Stimulated activated CD4-positive, alpha-beta T cell treated with anti-CD3 and anti-CD28 coated beads, Interleukin-4, amount 100 ng/mL, for 48 hours (primary cell): ENCODE measurements at places on chromosomes 12 and 14.

DNA sequence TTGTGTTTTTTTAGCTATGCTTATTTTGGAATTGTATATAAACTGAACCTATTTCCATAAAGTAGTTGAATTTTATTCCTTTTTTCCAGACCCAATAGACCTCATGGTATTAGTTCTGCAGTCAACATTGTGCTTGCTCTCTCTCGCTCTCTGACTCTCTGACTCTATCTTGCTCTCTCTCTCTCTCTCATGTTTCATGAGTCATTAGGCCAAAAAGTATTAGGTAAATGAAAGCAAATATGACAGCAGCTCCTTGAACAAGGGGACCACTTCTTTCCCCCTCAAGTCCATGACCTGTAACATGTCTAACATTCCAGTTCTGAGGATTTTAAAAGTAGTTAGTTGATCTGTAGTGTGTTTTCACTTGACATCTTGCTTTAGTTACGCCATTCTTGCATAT, 14.0 kb upstream of the C12orf71 start:
- DNase-seq: no peak

DNA sequence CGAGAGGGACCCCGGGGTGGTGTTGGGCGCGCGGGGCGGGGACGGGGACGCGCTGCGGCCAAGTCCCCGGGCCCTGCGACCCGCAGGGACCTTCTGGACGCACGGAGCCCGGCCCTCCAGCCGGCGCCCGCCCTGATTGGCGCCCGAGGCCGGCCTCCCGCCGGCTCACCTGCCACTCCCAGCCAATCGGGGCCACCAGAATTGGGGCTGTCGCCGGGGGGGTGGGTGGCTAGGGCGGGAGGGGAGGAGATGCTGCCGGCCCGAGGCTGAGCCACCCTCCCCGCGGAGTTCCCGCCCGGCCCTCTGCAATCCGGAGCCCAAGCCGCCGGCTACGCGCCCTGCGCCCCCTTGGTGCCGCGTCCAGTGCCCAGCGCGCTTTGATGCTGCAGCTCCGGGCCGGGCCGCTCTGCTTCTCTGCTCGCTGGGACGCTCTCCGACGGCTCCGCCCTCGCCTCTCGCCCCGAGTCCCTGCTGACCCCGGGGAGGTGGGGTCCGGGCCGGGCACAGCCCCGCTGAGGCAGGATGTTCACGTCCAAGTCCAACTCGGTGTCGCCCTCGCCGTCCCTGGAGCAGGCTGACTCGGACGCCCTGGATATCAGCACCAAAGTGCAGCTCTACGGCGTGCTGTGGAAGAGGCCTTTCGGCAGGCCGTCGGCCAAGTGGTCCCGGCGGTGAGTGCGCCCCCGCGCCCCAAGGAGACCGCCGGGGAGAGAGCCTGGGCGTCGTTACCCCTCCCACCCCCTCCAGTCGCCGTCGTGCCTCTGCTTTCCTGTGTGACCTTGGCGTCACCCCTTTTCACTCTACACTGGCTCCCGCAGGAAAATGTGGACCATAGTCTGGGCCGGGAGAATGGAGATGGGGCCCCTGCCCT, at the start of gene PLEKHD1:
Gene PLEKHD1, plus strand, starts transcription at position 285 of the 871 bp plus-strand sequence. Its CDS starts 238 bp downstream, at position 523.
- DNase-seq: no peak

DNA sequence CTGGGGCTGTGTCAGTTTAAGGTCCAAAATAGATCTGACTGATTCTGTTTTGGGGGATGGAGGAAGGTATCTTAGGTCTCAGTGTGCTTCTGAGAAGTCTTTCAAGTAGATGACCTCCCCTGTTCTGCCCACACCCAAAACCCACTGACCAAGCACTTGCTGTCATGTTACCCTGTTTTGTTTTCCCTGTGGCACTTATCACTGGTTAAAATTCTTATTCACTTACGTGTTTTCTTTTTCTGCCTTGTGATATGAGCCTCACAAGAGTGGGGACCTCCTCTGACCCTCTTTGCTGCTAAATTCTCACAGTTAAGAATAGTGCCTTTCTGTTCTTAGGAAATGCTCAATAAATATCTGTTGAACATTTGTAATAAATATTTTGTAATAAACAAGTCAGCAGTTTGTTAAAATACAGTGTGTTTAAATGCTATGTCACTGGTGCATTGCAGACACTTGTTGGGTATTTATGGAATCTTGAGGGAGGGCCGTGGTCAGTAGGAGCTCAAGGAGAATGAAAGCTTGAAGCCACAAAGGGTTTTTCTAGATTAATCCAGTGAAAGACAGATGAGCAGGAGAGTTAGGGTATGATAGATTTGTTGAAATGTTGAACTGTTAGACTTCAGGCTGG, 20.9 kb downstream of the PLEKHA5 start:
- DNase-seq: no peak

GRCh38 chr12:46065412-46066166, 75.2 kb upstream of the SCAF11 start:
- no peak for DNase-seq

DNA sequence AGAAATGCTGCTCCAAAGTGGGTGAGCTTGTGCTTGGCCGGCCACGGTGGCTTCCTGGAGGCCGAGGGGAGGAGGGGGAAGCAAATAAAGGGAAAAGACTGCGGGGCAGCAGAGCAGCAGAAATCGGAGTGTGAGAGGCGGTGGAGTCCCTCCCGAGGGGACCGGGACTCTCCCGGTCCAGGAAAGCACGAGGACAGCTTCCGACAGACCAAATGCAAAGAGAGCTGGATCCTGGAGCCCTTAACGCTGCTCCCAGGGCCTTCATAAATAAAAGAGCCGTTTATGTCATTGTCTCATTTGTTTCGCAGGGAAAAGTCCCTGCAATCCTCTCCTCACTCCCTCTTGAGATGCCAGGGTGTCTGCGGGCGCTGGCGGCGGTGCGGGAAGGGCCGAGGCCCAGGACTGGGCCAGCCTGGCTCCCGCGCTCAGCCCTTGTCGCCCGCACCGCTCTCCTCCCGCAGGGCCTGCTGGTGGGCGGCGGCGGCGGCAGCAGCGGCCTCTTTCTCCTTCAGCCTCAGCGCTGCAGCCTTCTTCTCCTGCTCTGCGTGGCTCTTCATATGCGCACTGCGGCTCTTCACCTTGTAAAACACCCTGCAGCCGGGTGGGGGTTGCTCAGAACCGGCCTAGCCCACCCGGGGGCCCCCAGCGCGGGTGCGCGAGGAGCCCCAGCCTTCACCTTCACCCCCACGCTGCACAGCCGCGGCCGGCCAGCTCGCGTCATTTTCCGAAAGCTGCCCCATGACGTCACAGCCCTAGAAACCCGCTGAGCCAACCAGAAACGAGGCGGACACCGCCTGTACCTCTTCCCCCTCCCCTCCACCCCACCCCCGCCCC, 4.5 kb upstream of the PNMA1 start:
- DNase-seq: no peak

GRCh38 chr14:54893151-54893760, 9.4 kb downstream of the GCH1 start:
- DNase-seq: no peak

DNA sequence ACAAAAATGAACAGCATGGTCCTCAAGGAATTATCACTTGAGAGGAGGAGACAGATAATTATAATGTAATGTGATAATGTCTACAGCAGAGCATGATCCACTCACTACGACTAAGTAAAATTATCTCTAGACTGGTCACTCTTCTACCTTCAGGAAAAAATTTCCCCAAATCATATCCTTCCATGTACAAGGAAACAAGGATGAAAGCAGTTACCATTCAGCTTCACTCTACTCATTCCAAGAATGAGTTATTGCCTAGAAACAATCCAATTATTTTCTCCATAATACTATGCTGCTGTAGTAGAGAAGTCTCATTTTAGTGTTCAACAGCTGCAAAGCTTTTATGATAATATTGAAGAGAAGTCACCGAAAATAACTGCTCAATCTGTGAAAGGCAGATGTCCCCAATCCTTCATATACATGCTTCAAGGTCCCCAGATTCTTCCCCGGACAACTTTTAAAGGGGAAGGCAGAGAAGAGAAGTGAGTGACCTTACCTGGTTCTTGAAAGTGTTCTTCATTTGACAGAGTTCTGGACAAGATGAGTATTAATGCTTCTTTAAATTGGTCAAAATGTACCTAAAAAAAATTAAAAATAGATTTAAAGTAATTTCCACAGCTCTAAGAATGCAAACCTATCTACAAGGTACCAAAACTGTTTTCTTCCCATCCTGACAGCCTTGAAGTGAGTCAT, 24.6 kb downstream of the NIN start:
- DNase-seq: no peak

- no peak for DNase-seq
These were observed 178.2 kb downstream of the AKAP6 start for GRCh38 chr14:32507029-32507984.

GRCh38 chr12:47366579-47366978, 286.8 kb upstream of the AMIGO2 start:
- DNase-seq: no peak

DNA sequence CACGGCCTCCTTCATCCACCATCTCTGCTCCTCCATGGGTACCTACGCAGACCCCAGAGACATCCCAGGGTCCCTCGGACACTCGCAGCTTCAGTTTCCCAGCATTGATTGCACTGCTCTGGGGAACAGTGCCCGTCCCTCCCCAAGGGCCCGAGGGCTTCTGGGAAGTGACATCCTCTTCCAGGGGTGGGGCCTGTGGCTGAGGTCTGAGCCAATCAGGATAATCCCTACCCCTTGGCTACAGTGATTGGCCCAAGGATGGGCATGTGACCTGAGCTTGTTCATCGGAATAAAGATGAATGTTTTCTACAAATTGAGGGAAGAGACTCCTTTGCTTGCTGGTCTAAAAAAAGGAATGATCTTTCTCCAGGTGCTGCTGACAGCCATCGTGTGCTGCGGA, 37.3 kb upstream of the MYL2 start:
- DNase-seq: no peak

- DNase-seq: no peak
These were observed 262.5 kb upstream of the TMEM132C start for GRCh38 chr12:128004383-128004938.

GRCh38 chr12:39123580-39124253, 218.3 kb upstream of the CPNE8 start:
- DNase-seq: no peak

- no peak for DNase-seq
These were observed 15.9 kb downstream of the MED13L start for GRCh38 chr12:116261525-116262100.

DNA sequence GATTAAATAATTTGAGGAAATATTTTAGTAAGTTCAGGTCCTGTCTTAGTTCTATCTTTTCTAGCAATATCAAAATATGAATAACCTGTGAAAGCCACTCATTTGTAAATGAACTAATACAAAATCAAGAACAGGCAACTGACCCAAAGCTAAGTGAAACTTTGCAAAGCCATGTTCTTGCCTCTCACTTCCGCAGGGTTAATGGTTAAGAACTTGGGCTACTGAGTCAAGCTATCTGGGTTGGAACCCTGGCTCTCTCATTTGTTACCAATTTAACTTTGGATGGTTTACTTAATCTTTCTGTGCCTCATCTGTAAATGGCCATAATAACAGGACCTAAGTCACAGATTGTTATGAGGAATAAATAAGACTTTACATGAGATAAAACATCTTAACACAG, 2.8 kb downstream of the KIF21A start:
- no peak for DNase-seq
